ENCODE measurements at places on chromosomes 13 and 19. TPM values are rescaled to one million over a fixed set of nuclear protein-coding genes. Genes with fewer than 3 reads are reported as not detected.

Gene CLC
- not detected for total RNA-seq

Gene RINL
- total RNA-seq: 18.4 TPM

Gene GPC6
- total RNA-seq: not detected

Gene OR7A5
- not detected for total RNA-seq

Gene PEAK3
- not detected for total RNA-seq

Gene SCAF1
- 33.3 TPM for total RNA-seq

Gene SMIM44
- total RNA-seq: not detected

Gene EBI3
- total RNA-seq: not detected

Gene ATP4A
- not detected for total RNA-seq

Gene METTL21C
- total RNA-seq: not detected

Gene C19orf47
- 10.2 TPM for total RNA-seq

Gene ZNF256
- total RNA-seq: 21.0 TPM

Gene CILP2
- total RNA-seq: 0.81 TPM

Gene ZIC5
- not detected for total RNA-seq

Gene LACC1
- total RNA-seq: 0.36 TPM

Gene MAMSTR
- 0.65 TPM for total RNA-seq

Gene IGFL1
- total RNA-seq: not detected

Gene IL11
- total RNA-seq: 1.0 TPM

Gene HSD17B14
- 1.1 TPM for total RNA-seq

Gene CGB2
- total RNA-seq: not detected

Gene SYDE1
- total RNA-seq: not detected

Gene SYT5
- 1.3 TPM for total RNA-seq

Gene SLC6A16
- 2.5 TPM for total RNA-seq

Gene ZNF491
- total RNA-seq: 0.89 TPM

Gene GALP
- not detected for total RNA-seq

Gene WDFY2
- 18.6 TPM for total RNA-seq

Gene MARK4
- total RNA-seq: 17.2 TPM

Gene PSG11
- total RNA-seq: not detected

Gene AMER2
- not detected for total RNA-seq

Gene ZSCAN1
- total RNA-seq: not detected

Gene MISP
- not detected for total RNA-seq

Gene CYP4F22
- 0.46 TPM for total RNA-seq

Gene UBL3
- 40.0 TPM for total RNA-seq

Gene TGFBR3L
- total RNA-seq: 2.7 TPM

Gene ACER1
- 1.7 TPM for total RNA-seq

Gene C19orf85
- not detected for total RNA-seq

Gene EPSTI1
- total RNA-seq: 9.7 TPM

Gene BEST2
- not detected for total RNA-seq

Gene UGGT2
- not detected for total RNA-seq

Gene IRGC
- not detected for total RNA-seq
